ENCODE measurements at places on chromosomes 1 and 21.

GRCh38 chr1:155011437-155012025 lies 8.9 kb downstream of the ZBTB7B start:
- DNase-seq: no peak

DNA sequence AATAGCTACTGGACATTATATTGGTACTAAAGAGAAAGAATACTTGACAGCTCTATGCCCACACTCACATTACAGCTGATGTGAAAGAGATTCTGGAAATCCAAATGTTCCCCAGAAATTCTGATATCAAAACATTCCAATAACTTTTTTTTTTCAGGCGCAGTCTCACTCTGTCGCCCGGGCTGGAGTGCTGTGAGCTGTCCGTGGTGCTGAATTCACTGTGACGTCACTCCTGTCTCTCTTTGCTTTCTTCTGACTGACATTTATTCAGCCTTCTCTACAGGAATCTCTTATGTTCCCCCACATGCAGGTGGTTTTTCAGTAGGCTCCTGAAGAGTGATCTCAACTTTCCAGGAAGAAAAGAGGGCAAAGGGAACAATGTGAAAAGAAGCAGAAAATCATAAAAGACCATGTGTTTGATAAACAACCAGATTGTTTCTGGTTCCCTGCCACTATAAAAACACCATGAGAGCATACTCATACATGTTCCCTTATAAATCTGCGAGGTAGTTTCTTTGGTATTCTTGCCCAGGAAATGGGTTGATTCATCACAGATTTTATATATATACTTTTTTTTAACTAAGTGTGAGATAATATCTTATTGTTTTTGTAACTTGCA lies 6.2 kb downstream of the S100A7A start:
- peak; percentile 9 for DNase-seq

DNA sequence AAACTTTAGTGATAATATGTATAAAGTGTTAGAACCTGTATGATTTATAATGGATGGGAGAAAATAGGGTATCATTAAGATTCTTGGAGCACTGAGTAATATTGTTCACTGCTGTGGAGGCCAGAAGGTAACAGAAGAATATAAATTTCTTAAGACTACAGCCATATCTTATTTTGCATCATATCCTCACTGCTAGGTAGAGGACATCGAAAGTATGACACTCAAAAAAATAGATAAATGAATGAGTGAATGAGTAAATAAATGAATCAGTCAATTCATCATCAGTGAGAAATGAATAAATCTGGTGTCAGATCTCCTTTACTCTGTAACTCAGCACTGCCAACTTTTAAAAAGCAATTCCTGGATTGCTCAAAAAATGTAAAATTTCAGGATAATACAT lies 33.2 kb downstream of the RGS13 start:
- DNase-seq: no peak

- DNase-seq: no peak
These were observed 172.6 kb downstream of the SLC44A5 start for GRCh38 chr1:75438355-75438754.

GRCh38 chr1:63950023-63950422 lies 176.2 kb downstream of the ROR1 start:
- DNase-seq: no peak

- DNase-seq: no peak
These were observed 64.2 kb downstream of the SELENOF start for GRCh38 chr1:86849756-86850155.

GRCh38 chr1:203153989-203154821 lies 21.4 kb downstream of the MYBPH start:
- DNase-seq: no peak

Measured in activated CD4-positive, CD25-positive, alpha-beta regulatory T cell (primary cell).